ENCODE measurements at places on chromosomes 13 and 19.
A peak's percentile ranks its signal among the peaks of the same experiment; 100 is the strongest.

DNA sequence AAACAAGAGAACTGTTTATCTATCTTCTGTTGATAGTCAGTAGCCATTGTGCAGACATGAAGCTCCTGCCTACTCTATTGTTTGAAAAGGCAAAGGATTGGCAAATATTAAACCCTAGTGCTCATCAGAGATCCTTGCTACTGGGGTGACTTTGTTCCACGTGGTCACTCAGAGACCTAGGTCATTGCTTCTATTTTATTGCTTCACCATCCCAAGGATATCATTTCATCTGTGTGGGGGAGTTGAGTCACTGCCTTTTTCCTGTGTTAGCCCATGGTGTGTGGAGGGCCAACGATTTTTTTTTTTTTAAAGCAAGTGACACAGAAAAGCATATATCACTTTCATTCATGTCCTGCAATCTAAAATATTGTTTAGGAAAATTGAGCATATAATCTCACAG is 254.1 kb upstream of the RXFP2 start:
- no peak for DNase-seq

DNA sequence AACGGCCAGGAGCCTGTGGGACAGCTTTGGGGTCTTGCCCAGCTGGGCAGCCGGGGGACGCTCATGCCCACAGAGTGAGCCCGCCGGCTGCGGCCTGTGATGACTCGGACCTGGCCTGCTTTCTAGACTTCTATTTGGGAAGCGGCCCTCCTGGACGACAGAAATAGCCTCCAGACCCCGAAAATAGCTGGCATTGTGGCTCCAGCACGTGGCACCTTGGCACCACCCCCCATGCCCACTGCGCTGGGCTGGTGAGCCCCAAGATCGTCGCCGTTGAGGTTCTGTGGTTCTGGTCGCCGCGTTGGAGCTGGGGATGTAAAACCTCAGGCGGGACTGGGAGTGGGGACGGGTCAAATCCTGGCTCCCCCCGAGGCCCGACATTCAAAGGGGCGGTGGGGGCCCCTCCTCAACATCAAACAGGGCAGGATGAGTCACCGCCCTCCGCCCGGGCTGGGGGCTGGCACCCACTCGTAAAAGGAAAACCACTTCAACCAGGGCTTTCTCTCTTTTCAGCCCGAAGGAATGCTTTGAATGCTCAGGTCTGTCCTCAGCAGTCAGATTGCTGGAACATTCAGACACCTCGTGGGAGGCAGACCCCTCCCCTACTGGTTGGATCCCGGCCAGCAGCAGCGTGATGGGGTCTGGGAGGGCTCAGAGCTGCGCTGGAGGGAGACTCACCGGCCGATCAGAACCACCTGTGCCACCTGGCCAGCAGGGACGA is 42.1 kb downstream of the GADD45B start:
- no peak for DNase-seq

- peak; percentile 9 for DNase-seq
These were observed 12.8 kb upstream of the SELENOW start for GRCh38 chr19:47765523-47766358.

GRCh38 chr19:19505669-19506326 is 9.6 kb downstream of the TSSK6 start:
- DNase-seq: no peak

GRCh38 chr19:1074544-1075283 is 7.7 kb downstream of the ARHGAP45 start:
- DNase-seq: peak; percentile 74

- DNase-seq: no peak
These were observed 2.8 kb upstream of the ARL11 start for GRCh38 chr13:49625392-49626079.

DNA sequence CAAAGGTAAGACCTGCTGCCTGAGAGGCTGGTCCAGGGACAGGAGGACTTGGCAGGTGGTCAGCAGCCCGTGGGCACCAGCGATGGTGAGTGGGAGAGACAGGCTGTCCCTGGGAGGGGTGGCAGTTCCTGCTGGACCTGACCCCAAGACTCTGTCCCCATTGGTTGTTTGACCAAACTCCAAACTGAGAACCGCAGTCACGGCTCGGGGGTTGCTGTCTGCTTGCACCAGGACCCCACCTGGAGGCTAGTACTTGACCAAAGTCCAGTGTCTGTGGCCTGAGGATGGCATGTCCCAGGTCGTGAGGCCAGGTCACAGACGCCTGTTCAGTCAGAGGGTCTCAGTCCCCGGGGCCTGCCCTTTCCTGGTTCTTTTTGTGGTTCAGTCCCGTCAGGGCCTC is 9.9 kb upstream of the ZNF14 start:
- DNase-seq: no peak

- DNase-seq: no peak
These were observed 98.8 kb downstream of the SOX1 start for GRCh38 chr13:112165712-112166111.

DNA sequence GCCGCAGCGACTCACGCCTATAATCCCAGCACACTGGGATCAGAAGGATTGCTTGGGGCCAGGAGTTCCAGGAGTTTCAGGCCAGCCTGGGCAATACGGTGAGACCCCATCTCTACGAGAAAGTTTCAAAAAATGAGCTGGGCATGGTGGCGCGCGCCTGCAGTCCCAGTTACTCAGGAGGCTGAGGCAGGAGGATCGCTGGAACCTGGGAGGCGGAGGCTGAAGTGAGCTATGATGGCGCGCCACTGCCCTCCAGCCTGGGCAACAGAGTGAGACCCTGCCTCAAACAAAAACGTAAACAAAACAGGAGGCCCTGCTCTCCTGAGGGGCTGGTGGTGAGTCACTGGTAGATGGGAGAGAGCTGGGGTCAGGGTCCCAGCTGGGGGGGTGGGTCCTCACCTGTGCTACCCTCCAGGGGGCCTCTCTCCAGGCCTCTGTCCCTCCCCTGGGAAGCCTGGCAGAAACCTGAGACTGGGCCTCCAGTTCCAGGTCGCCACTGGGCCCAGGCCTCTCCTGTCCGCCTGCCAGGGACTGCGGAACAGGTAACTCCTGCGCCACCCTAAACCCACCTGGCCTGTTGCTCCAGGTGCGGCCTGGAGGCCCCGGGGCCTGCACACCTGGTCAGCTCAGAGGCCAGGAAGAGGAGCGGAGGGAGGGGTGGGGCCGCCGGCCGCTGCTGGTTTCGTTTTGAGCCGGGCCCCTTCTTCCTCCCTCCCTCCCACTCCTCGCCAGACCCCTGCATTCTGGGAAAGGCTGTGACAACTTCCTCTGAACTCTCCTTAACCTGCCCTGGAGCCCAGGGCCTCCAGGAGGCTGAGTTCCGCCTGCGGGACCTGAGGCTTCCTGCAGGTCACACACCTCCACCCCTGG is 17.2 kb upstream of the ZBTB7A start:
- no peak for DNase-seq

- DNase-seq: no peak
These were observed 39.6 kb downstream of the LTBP4 start for GRCh38 chr19:40640744-40641143.

DNA sequence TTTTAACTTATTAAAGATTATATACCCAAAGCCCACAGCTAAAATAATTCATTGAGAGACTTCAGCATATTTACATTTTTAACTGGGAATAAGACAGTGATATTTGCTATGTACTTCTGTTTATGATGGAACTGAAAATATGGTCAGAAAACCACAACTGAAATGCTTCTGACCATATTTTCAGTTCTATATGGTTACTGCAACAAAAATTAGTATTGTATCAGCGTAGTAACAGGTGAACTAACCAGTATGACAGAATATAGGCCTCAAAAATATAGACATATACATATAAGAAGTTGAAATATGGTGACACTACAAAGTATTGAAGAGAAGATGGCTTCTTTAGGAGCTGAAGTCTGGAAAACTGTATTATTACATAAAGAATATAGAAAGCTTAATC is 857.4 kb downstream of the OLFM4 start:
- no peak for DNase-seq

GRCh38 chr13:67554746-67555452 is 324.8 kb upstream of the PCDH9 start:
- DNase-seq: no peak
